ENCODE measurements at places on chromosomes 4 and X.

DNA sequence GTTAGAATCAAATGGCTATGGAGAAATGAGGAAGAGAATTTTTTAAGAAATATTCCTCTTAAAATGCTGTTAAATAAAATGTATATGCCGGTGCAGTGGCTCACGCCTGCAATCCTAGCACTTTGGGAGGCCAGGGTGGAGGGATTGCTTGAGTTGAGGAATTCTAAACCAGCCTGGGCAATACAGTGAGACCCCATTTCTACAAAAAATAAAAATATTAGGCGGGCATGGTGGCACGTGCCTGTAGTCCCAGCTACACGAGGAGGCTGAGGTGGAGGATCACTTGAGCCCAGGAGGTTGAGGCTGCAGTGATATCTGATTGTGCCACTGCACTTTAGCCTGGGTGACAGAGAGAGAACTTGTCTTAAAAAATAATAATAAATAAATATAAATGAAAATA is 7.9 kb upstream of the FUNDC1 start:
- H3K4me3 ChIP-seq: no peak overlapping the region
- no peak overlapping the region for H3K27ac ChIP-seq
- no peak for DNase-seq

GRCh38 chr4:29829067-29829466 is 891.1 kb upstream of the PCDH7 start:
- no peak overlapping the region for H3K27ac ChIP-seq
- no peaks in the 10 kb centered on the region for H3K4me1 ChIP-seq
- no peak for DNase-seq
- no peaks in the 10 kb centered on the region for H3K36me3 ChIP-seq

- no peak overlapping the region for H3K27ac ChIP-seq
- H3K4me1 ChIP-seq: peaks cover 17% of the 10 kb centered on the region
- H3K27me3 ChIP-seq: peaks cover 27% of the 10 kb centered on the region
- H3K4me3 ChIP-seq: peak overlapping the region; percentile 55
Observed at GRCh38 chrX:153888344-153888743, 2.4 kb upstream of the L1CAM start.

DNA sequence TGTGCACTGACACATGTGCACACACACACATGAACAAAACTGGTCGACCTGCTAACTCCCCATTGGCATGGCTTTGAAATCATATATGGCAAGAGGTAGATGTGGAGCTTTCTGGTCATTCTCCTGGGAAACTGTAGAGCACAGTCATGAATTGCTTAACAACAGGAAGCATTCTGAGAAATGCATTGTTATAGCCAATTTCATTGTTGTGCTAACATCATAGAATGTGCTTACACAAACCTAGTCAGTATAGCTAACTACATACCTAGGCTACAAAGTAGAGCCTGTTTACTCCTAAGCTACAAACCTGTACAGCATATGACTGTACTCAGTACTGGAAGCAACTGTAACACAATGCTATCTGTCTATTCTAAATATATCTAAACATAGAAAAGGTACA is 134.2 kb upstream of the SH3RF1 start:
- peaks cover 7% of the 10 kb centered on the region for H3K36me3 ChIP-seq
- no peaks in the 10 kb centered on the region for H3K27me3 ChIP-seq
- no peak for DNase-seq

DNA sequence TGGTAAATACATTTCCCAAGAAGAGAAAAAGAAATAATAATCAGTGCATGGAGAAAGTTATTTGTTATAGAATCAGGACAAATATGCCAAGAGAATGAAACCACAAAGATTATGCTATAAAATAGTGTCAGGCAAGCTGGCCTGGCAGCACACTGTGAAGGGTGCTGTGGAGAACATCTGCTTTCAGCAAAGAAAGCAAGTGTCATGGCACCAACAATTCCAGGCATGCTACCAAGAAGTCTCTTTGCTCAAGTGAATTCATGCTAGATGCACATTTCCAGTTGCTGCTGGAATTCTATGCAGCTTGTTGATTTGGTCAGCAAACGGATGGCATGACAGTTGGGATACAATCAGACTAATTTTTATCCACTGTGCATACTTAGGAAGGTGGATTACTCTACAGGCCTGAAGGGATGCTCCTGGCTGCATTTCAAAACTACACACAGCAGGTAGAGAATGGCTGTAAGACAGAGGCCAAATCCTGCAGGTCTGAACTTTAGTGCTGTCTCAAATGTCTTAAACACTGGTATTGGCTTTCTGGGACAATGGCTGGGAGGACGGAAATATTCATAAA is 154.6 kb upstream of the FAT1 start:
- no peaks in the 10 kb centered on the region for H3K4me1 ChIP-seq
- H3K4me3 ChIP-seq: no peak overlapping the region
- no peaks in the 10 kb centered on the region for H3K27me3 ChIP-seq
- peaks cover 12% of the 10 kb centered on the region for H3K36me3 ChIP-seq
- no peak overlapping the region for H3K27ac ChIP-seq

GRCh38 chr4:151806511-151806927 is 45.7 kb upstream of the GATB start:
- no peaks in the 10 kb centered on the region for H3K36me3 ChIP-seq
- no peaks in the 10 kb centered on the region for H3K4me1 ChIP-seq
- DNase-seq: no peak
- H3K4me3 ChIP-seq: no peak overlapping the region
- no peak overlapping the region for H3K27ac ChIP-seq
- no peaks in the 10 kb centered on the region for H3K27me3 ChIP-seq

DNA sequence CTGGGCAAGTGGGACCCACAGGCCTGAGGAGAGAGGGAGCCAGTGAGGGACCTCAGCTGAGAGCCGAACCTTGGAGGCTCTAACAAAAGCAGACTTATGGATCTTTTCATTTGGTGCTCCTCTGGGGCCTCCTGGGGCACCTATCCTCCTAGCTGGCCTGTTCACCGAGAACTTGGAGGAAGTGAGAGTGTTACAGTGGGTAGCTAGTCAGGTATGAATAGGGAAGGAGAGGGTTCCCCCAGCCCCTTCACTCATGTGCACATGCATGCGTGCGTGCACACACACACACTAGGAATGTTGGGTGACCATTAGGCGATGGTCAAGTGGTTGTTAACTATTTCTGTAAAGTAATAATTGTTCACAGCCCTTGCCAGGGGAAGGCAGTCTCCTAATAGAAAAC is 18.6 kb upstream of the TMEM185A start:
- H3K36me3 ChIP-seq: no peaks in the 10 kb centered on the region
- no peaks in the 10 kb centered on the region for H3K4me1 ChIP-seq
- no peak overlapping the region for H3K4me3 ChIP-seq
- no peaks in the 10 kb centered on the region for H3K27me3 ChIP-seq
- H3K27ac ChIP-seq: no peak overlapping the region

DNA sequence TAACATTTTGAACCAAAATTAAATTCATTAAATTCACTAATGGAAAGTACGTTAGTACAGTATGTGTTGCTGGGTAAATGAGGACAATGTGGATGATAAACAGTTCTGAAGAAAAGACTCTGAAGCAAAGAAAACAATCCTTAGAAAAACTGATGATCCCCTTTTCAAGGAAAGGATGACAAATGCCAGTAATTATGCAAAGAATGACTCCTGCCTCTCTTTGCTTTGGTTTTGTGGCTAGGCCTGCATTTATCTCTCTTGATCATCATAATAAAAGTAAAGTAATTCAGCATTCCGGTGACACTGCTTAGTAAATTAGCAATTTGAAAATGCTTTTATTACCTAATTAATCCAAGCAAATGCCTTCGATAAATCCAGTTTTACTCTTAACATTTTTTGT is 652.2 kb upstream of the DIPK2B start:
- H3K36me3 ChIP-seq: peaks cover 7% of the 10 kb centered on the region
- DNase-seq: no peak
- peaks cover 17% of the 10 kb centered on the region for H3K4me1 ChIP-seq
- H3K4me3 ChIP-seq: no peak overlapping the region
- H3K27ac ChIP-seq: no peak overlapping the region
- peaks cover 24% of the 10 kb centered on the region for H3K27me3 ChIP-seq

DNA sequence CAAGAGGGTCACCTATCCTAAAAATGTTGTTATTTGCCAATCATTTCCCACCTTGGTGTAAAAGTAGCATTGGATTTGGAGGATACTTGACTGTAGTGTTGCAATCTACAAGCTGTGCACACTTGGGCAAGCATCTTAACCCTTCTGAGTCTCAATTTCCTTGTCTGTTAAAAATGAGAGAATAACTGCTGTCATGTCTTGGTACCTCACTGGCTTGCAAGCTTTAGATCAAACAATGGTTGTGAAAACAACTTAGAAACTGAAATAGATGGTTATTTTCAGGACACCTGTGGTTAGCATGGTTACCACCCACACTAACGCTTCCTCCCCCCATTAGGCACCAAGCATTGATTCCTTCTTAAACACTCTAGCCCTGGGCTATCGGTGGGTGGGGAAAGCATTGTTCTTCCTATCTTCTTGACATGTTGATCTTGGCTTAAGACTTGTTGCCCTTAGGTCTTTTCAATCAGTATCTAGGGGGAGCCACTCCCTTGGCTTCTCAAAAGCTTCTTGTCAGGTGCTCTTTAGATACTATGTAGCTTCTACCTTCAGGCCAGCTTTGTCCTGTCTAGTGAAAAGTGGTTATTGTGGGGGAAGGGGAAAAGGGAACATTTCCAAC is 10.6 kb upstream of the AMOT start:
- H3K4me3 ChIP-seq: no peak overlapping the region
- no peaks in the 10 kb centered on the region for H3K36me3 ChIP-seq
- H3K4me1 ChIP-seq: peaks cover 33% of the 10 kb centered on the region
- no peaks in the 10 kb centered on the region for H3K27me3 ChIP-seq
- H3K27ac ChIP-seq: no peak overlapping the region

- H3K36me3 ChIP-seq: no peaks in the 10 kb centered on the region
- H3K27me3 ChIP-seq: no peaks in the 10 kb centered on the region
- H3K4me1 ChIP-seq: peaks cover 29% of the 10 kb centered on the region
- H3K27ac ChIP-seq: peak overlapping the region; percentile 57
Observed at GRCh38 chr4:175776217-175776616, 35.8 kb downstream of the GPM6A start.

DNA sequence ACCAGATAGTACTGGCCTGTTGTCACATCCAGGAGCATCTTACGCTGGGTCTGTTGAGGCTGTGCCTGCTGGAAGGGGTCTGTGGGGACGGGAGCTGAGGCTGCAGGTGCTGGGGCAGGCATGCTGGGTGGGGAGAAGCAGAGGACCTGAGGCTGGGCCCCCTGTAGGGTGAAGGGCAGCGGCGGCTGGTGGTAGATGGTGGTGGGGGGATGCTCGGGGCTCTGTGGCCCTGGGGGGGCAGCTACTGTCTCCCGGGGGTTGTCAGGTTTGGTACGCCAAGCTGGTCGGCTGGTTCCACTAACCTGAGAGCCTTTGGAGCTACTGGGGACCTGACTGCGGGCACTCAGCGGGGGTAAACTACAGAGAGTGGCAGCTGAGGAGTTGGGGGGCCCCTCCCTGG is 7.8 kb downstream of the C4orf54 start:
- no peak overlapping the region for H3K4me3 ChIP-seq
- H3K27me3 ChIP-seq: no peaks in the 10 kb centered on the region
- DNase-seq: no peak
- H3K36me3 ChIP-seq: no peaks in the 10 kb centered on the region

- no peaks in the 10 kb centered on the region for H3K36me3 ChIP-seq
- H3K27ac ChIP-seq: no peak overlapping the region
- H3K4me1 ChIP-seq: no peaks in the 10 kb centered on the region
- H3K27me3 ChIP-seq: no peaks in the 10 kb centered on the region
- H3K4me3 ChIP-seq: no peak overlapping the region
- DNase-seq: no peak
Observed at GRCh38 chr4:101515566-101515965, 168.2 kb upstream of the PPP3CA start.

- peaks cover 8% of the 10 kb centered on the region for H3K4me1 ChIP-seq
- peak overlapping the region; percentile 89 for H3K27ac ChIP-seq
- H3K36me3 ChIP-seq: no peaks in the 10 kb centered on the region
- peak overlapping the region; percentile 96 for H3K4me3 ChIP-seq
- peak; percentile 60 for DNase-seq
- peaks cover 16% of the 10 kb centered on the region for H3K27me3 ChIP-seq
Observed at GRCh38 chrX:70434352-70434866, 10.2 kb upstream of the DLG3 start.

- no peaks in the 10 kb centered on the region for H3K4me1 ChIP-seq
- H3K27ac ChIP-seq: no peak overlapping the region
- DNase-seq: peak; percentile 1
- H3K4me3 ChIP-seq: no peak overlapping the region
- H3K27me3 ChIP-seq: no peaks in the 10 kb centered on the region
- H3K36me3 ChIP-seq: no peaks in the 10 kb centered on the region
Observed at GRCh38 chrX:141278306-141278705, 36.0 kb upstream of the SPANXC start.

- peaks cover 5% of the 10 kb centered on the region for H3K36me3 ChIP-seq
- H3K27me3 ChIP-seq: no peaks in the 10 kb centered on the region
- H3K4me1 ChIP-seq: peaks cover 23% of the 10 kb centered on the region
- DNase-seq: no peak
Observed at GRCh38 chr4:13174926-13175325, 309.2 kb downstream of the RAB28 start.

DNA sequence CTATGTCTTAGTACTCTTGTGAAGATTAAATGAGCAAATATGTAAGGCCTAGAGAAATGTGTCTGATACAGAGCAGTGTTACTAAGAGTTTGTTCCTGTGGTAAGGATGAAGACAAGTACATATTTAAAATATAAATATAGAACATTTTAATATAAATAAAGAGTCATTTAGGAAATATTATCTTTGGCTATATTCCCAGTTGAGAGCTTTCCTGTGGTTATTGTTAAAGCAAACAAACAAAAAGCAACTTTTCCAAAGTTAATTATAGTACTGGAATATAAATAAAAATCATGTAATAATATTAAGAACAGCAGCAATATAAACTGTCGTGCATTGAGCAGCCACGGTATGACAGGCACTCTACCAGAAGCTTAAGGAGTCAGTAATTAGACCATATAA is 472.5 kb downstream of the INPP4B start:
- H3K4me3 ChIP-seq: no peak overlapping the region
- peaks cover 20% of the 10 kb centered on the region for H3K4me1 ChIP-seq
- DNase-seq: no peak
- no peaks in the 10 kb centered on the region for H3K27me3 ChIP-seq

DNA sequence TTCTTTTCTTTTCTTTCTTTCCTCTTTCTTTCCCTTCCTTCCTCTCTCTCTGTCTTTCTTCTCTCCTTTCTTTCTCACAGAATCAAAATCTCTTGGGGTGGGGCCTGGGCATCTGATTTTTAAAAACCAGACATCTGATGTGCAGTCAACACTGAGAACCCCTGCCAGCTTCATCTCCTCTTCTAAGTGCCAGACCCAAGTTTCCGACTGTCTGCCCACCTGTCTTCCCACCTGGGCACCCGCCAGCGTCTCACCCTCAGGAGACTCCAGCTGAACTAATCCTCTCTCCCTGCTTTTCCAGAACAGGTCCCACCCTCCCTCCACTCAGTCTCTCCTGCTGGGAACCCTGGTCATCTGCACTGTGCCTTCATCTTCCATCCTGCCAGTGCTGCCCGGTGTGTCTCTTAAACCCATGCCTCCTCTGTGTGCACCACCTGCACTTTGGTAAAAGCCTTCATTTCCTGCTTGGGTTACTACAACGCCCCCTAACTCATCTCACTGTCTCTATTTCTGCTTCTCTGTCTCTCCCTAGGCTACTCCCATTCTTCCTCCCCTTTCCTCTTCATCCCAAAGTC is 2.8 kb downstream of the SOD3 start:
- H3K27me3 ChIP-seq: peaks cover 72% of the 10 kb centered on the region
- no peaks in the 10 kb centered on the region for H3K36me3 ChIP-seq
- H3K4me3 ChIP-seq: no peak overlapping the region
- no peak overlapping the region for H3K27ac ChIP-seq

GRCh38 chrX:37599729-37600128 is 28.3 kb downstream of the LANCL3 start:
- no peaks in the 10 kb centered on the region for H3K36me3 ChIP-seq
- DNase-seq: no peak
- H3K27ac ChIP-seq: no peak overlapping the region
- H3K4me3 ChIP-seq: no peak overlapping the region
